ENCODE measurements at places on chromosomes 3 and 15.

DNA sequence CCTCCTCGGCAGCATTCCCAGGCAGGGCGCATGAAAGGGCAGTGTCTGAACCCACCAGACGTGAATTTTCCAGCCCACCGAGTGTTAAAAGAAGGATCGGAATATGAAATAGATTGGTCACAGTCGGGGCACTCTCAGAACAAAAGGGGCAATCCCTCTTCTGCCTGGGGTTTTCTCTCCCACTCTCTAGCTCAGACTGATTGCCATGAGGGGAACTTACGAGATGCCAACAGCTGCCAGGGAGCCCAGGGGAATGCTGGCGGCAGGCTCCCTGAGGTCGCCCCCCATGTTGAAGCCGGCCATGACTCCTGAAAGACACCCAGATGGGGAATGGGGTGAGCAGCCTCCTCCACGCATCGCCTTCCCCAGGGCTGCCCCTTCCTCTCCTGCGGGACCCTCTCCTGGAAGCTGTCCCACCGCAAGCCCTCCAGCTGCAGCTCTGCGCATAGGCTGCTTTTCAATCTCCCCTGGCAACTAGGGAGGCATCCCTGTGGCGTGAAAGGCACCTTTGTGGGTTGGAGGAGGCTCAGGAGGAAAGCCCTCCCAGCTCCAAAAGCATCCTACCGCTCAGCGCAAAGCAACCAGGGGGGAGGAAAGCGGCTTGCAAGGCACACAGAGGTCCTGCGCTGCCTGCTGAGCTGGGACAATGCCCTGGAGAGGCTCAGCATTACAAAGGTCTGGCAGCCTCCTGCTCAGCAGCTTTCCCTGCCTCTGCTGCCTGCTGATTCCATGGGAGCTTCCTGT, 64.8 kb upstream of the HEG1 start:
- DNase-seq = peak; percentile 82

- DNase-seq = peak; percentile 84
These were observed 99.0 kb downstream of the TMCC1 start for GRCh38 chr3:129794311-129795185.

DNA sequence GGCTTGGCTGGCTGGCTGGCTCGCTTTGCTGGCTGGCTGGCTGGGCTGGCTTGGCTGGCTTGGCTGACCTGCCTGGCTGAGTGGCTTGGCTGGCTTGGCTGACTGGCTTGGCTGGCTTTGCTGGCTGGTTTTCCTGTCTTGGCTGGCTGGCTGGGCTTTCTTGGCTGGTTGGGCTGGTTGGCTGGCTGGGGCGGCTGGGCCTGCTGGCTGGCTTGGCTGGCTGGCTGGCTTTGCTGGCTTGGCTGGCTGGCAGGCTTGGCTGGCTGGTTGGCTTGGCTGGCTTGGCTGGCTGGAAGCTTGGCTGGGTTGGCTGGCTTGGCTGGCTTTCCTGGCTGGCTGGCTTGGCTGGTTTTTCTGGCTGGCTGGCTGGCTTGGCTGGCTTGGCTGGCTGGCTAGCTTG, 435.6 kb downstream of the GOLGA6L6 start:
- peak; percentile 0 for DNase-seq

GRCh38 chr3:9340472-9340902, 22.4 kb upstream of the THUMPD3 start:
- peak; percentile 54 for DNase-seq

DNA sequence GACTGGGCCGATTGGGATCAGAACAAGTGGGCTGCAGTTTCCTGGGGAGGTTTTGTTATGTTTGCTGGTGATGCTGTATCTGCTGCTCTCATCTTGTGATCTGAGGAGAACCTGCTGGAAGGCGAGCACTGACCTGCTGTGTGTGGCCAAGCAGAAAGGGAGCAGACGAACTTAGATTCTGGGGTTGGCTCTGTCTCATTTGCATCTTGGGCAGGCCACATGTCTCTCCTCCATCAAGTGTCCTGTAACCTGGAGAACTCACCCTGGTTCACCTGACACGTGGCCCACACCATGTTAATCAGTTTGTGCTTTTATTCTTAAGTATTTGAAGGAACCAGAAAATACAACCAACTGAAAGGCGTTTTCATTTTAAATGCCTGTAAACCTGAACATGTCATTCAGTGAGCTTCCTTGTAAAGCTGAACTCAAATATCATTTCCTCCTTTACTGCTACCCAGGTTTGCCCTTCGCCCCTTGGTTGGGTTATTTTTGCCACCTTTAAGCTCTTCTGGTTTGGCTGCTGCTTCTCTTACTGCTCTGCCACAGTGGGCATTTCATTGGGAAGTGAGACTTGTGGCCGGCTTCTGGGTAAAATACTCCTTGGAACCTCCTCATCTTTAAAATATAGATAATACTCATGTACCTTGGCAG, 33.5 kb upstream of the TRAK1 start:
- DNase-seq = no peak

DNA sequence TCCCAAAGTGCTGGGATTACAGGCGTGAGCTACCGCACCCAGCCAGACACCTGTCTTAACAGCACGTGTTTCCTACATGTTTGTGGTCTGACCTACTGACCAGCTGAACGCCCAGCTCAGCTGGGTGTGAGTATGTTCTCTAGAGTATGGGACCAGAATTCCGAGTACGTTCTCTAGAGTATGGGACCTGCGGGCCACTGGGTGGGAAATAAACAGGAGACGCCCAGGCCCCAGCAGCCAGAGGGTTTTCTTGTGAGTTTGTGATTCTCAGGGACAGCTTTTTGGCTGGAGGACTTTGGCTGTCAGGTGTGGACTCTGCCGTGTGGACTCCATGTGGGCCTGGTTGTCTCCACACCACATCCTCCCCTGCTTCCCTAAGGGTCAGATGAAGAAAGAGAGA, 87.3 kb downstream of the CHRD start:
- no peak for DNase-seq
